ENCODE measurements at places on chromosomes 6 and 20.

- no peak for DNase-seq
Observed at GRCh38 chr6:150334790-150335783, 33.7 kb upstream of the IYD start.

- DNase-seq = no peak
Observed at GRCh38 chr6:6905961-6906518, 201.7 kb upstream of the RREB1 start.

- no peak for DNase-seq
Observed at GRCh38 chr6:148999501-148999900, 252.7 kb downstream of the UST start.

DNA sequence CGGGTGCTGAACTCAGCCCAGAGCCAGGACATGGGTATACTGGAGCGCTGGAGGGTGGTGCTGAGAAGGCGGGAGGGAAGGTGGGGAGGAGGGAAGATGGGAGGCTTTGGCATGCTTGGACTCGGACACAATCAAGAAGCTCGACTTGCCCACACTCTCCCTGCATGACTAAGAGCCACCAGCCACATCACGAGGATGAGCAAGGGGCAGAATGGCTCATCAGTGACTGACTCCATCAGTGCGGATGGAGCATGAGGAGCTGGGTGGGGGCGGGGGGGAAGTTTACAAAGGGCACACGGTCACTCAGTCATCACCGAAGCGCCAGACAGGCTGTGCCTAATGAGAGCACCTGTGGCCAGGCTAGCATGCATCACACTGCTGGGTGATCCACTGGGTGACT, 222.8 kb downstream of the KIF16B start:
- no peak for DNase-seq

GRCh38 chr6:27795697-27796494, 116.3 kb downstream of the OR2B2 start:
- DNase-seq = peak; percentile 36

GRCh38 chr6:33297406-33297955, 1.3 kb downstream of the RGL2 start:
- no peak for DNase-seq

- DNase-seq = no peak
Observed at GRCh38 chr6:110180228-110181008, at the start of gene CDC40. Gene CDC40, plus strand, starts transcription at chr6:110180427. Its CDS starts 18 bp downstream, at chr6:110180445.
